Activated T-cell treated with anti-CD3 and anti-CD28 coated beads, Interleukin-2, amount 50 U/mL, for 1 hour (primary cell): ENCODE measurements at places on chromosomes 7 and 10.

DNA sequence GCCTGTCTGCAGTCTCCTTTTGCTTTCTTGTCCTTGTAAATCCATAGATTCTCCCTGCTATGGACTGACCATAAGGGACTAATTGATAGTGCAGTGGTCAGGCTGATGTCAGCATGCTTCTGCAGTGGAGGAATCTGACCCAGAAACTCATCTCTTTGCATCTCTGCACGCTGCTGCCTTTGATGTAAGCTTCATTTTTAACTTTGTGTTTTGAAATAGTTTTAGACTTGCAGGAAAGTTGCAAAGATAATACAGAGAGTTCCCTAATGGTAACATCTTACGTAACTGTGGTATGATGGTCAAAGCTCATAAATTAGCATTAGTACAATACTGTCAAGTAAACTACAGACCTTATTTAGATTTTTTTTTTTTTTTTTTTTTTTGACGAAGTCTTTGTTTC, 89.6 kb downstream of the GALNT17 start:
- no peak for DNase-seq

DNA sequence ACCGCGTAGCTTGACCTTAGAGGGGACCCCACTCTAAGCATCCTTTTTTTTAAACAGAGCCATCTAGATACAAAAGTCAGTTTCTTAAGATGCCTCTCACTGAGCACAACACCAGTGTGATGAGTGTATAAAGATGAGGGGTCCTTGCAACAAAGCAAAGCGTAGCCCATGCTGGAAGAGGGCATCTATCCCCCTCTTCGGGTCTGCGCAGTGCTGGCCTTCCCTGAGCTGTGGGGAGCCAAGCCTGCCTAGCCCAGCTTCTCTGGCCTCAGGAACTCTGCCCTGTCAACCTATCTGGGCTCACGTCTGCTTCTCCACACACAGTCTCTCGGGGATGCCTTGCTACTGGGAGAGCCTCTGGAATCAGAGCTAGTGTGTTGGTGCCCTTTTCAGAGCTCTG, 114.0 kb downstream of the NT5C2 start:
- DNase-seq = no peak

GRCh38 chr10:97038688-97039087, 147.1 kb downstream of the SLIT1 start:
- no peak for DNase-seq

DNA sequence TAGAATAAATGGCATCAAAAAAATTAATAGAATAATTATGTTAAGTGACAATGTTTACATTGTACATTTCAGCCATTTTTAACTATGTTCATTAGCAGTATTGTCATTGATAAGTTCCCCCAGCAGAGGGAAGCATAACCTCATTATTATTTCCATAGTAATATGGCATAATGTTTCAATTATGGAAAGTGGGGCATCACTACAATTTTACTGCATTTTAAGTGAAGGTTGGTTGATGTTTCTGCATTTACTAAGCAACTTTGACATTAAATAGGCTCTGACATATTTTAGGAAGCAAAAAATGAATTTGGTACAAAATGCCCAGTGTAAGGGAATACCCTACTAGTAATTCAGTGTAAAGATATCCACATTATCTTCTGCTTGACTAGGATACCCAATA, 218.3 kb downstream of the SEMA3A start:
- no peak for DNase-seq

- DNase-seq = no peak
These were observed at the start of gene INHBA for GRCh38 chr7:41702635-41703371. Gene INHBA (minus strand): TSS chr7:41703090. CDS start chr7:41700374, 2,716 bp downstream.

GRCh38 chr7:150405584-150406311, 26.6 kb downstream of the ZNF775 start:
- DNase-seq = no peak

GRCh38 chr10:98326621-98327027, 58.6 kb upstream of the LOXL4 start:
- no peak for DNase-seq

DNA sequence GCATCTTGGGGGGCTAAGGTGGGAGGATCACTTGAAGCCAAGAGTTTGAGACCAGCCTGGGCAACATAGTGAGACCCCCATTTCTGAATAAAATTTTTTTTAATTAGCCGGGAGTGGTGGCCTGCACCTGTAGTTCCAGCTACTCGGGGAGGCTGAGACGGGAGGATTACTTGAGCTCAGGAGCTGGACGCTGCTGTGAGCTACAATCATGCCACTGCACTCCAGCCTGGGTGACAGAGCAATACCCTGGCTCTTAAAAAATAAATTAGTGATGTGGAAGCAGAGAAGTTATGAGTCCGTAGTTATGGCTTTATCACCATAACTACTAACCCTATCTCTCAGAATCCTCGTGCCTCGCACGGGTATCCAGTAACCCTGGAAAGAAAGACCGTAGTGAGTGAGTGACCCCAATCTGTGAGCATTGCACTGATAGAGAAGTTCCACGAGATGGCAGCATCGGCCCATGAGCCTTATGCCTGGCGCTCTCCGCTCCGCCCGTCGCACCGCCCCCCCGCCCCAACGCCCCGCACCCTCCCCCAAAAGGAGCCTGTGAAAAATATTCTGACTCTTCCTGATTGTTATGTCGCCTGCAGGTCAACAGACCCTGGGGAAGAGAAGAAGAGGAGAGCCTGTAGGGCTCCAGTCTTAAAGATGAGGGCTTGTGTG, 4.9 kb upstream of the SLC29A3 start:
- DNase-seq = peak; percentile 58

DNA sequence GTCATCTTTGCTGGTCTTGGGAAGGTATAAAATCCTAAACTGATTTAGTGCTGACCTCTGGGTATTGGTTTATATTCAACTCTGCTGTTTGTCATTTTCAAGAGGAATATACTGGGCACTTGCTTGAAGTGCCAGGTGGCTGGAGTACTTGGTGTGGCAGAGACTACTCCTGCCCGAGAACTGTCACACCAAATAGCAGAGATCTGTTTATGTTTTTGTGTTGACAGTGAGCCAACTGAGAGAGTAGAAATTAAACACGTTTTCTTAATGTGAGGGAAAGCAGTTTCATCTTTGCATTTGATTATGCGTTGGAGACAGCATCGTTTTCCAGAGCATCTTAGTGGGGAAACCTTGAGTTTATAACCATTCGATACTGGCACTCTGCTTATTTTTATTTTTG, 174.4 kb downstream of the CDCA7L start:
- no peak for DNase-seq

DNA sequence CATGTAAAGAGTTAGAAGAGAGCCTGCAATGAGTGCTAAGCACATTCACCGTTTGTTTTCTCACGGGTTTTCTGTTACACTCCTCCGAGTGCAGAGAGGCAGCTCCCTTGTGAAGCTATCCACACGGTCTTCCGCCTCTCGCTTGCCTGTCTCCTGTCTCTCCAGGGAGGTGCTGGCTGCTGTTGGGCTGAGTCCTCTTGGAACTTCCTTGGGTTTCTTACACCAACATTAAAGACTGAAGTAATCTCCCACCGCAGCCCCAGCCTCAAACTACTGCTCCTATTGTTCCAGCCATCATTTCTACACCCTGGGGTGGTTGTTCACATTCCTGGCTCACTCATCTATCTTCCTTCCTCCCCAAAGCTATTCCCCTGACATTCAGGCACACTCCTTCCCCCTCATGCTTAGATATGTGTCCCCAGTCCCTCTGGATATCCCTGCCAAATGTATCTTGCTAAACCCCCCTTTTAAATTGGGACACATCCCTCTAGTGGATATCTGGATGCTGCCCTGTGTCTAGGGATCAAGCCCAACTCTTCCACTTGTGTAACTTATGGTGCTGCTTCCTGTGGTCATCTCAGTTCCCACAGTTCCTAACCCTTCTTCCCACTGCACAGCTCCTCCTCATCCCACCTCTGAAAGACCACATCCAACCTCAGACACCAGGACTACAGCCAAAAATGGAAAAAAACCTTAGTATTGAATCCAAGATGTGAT, 14.1 kb downstream of the ESYT2 start:
- no peak for DNase-seq

GRCh38 chr10:93436591-93437085, 45.5 kb downstream of the MYOF start:
- no peak for DNase-seq

DNA sequence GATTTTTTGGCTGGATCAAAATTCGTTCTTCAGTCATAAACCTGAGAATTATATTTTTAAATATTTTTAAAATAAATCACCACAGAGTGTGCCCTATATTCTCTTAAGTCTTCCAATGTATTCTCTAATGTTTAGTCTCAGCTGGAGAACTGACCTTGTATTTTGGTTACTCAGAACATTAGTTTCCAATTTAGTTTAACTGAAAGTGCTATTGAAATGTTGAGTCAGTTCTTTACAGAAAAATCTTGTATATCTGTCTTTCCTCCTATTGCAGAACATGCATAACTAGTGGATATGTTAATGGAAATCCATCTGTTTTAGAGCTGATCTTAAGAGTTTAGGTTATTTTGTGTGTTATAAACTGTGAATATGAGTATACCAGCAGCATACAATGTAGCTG, 422.7 kb upstream of the IGFBP3 start:
- no peak for DNase-seq

- peak; percentile 35 for DNase-seq
These were observed 623 bp downstream of the INPP5A start for GRCh38 chr10:132538031-132538789.

- DNase-seq = no peak
These were observed 236.7 kb downstream of the DIP2C start for GRCh38 chr10:452512-453426.

DNA sequence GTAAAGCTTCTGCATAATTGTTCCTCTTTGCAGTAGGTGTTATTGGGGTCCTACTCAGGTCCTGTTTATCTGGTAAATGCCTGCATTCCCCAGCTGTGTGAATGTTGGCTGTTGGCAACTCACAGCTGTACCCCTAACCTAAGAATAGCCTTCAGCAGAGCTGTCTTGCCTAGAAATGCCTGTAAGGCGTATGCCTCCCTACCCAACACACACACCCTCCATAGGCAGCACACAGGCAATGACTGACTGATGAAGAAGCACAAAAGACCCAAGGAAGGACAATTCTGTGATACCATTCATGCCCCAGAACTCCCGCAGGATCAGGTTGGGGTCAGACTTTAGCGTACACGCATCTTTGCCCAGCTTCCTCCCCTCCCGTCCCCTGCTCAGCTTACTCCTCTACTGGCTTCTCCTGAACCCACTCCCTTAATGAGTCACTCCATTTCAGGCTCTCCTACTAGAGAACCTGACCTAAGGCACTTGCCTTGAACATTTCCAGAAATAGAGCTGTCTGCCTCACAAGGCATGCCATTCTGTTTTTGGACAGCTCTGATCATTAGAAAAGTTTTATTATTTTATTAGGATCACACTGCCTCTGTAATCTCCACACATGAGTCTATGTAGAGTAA, 99.2 kb upstream of the PIK3CG start:
- no peak for DNase-seq

DNA sequence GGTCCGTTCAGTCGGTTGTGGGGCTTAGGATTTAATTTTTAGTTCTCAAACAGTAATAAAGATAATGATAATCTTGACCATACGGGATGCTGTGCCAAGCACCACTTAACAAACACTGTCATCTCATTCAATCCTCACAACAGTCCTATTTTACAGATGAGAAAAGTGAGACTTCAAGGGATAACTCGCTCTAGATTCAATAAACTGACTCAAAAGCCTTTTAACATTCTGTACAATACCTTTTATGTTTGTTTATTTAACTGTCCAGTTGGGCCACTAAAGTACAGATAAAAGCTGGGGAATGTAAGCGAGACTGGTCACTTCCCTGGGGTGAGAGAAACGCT, 437 bp upstream of the CFAP69 start:
- DNase-seq = no peak

GRCh38 chr10:76190634-76191270, 759.3 kb downstream of the LRMDA start:
- DNase-seq = no peak

DNA sequence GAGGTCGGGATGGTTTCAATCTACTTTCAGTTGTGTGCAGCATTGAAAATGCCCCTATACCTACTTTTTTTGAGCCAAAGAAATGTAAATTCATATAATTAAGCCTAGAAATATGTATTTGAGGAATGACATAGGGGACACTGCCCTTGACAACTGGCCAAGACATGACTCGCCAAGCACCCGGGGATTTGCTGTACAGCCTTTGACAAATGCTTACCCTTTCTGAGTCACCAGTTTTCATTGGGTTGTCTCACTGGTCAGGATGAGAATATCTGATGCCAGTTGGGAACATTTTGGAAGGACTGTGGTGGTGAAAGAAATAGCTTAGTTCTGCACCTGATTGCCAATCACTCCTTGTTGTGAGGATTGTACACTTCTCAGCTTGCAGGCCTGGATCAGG, 166.8 kb upstream of the HABP2 start:
- DNase-seq = no peak

GRCh38 chr7:11456574-11456973, 375.4 kb downstream of the THSD7A start:
- DNase-seq = no peak

DNA sequence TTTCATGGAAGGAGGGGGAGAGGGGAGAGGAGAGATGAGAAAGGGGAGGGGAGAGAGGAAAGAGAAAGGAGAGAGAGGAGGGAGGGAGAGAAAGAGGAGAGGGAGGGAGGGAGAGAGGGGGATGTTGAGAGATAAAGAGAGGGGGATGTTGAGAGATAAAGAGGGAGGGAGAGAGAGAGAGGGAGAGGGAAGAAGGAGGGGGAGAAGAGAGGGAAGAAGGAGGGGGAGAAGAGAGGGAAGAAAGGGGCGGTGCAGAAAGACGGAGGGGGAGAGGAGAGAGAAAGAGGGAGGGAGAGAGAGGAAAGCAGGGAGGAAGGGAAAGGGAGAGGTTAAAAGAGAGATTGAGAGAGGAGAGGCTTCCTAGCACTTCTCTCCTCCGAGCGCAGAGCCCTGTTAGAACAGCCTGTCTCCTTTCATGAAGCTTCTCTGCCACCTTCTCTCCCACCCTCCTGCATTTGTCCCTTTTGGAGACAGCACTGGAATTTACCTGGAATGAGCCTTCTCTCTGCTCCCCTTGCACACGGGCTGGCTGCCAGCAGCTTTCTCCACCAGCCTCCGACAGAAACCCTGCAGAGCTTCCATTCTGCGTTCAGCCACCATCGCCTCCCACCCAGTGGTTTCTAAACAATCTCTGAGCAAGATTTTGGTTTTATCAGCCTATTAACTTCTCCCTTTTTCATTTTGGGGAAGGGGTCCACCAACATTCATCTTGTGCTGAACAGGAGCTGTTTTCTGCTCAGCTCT, 74.0 kb upstream of the CARD11 start:
- DNase-seq = peak; percentile 33

- no peak for DNase-seq
These were observed 93.5 kb downstream of the NRP1 start for GRCh38 chr10:33240931-33241330.

- no peak for DNase-seq
These were observed 28.0 kb upstream of the ARHGAP21 start for GRCh38 chr10:24751716-24752115.
